ENCODE measurements at places on chromosomes 13 and 19.

- DNase-seq, result peak; percentile 59
Observed at GRCh38 chr13:32381539-32381938, 46.4 kb downstream of the N4BP2L1 start.

GRCh38 chr13:40484974-40485373 lies 181.5 kb downstream of the FOXO1 start:
- DNase-seq, result no peak

- no peak for DNase-seq
Observed at GRCh38 chr13:27980280-27980998, 8.1 kb downstream of the URAD start.

- DNase-seq, result no peak
Observed at GRCh38 chr13:79990048-79990447, 350.9 kb downstream of the SPRY2 start.

DNA sequence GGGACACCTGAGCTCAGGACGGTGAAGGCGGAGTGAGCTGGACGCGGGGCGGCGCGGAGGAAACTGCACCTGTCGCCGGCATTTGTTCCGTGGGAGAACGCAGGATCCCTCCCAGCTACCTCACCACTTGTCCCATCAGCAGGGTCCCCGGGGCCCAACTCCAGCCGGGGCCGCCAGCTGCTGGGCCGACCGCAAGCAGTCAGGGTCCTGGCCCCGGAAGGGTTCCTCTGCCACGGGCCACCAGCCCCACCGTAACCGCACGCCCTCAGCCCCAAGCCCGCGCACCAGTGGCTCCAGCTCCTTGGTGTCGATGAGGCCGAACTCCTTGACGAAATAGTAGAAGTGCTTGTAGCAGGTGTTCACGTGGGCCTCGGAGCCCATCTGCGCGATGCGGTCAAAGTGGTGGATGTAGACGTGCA lies 19.6 kb downstream of the MOB3A start:
- DNase-seq, result no peak

- DNase-seq, result no peak
Observed at GRCh38 chr13:89227356-89227755, 1556.2 kb downstream of the SLITRK5 start.

GRCh38 chr13:78649997-78650716 lies 8.8 kb downstream of the OBI1 start:
- DNase-seq, result no peak

- no peak for DNase-seq
Observed at GRCh38 chr13:23987331-23987894, 90.1 kb upstream of the C1QTNF9B start.

GRCh38 chr13:110944968-110945927 lies 30.4 kb upstream of the ANKRD10 start:
- DNase-seq, result no peak

- DNase-seq, result no peak
Observed at GRCh38 chr13:97468331-97468730, 34.4 kb downstream of the RAP2A start.

Data from T47D (cell line).